ENCODE measurements at places on chromosomes 7 and 10.

GRCh38 chr7:35734001-35734483, 39.1 kb upstream of the HERPUD2 start:
- DNase-seq = no peak

DNA sequence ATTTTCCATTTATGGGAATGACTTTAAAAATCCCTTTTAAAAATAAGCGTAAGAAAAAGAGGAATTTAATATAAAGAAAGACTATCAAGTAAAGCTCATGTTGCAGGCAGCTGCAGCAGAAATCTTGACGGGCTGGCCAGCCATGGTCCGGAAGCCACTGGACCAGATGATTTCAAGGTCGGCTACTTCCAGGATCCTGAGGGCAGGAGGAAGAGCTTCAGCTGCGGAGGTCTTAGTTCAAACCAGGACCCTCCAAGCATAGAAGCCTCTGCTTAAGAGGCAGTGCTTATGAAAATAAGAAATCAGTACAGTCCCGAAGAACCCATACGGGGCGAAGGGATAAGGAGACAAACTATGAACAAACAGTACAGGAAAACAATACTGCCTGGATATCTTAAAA, 220.2 kb upstream of the CELF2 start:
- DNase-seq = no peak

DNA sequence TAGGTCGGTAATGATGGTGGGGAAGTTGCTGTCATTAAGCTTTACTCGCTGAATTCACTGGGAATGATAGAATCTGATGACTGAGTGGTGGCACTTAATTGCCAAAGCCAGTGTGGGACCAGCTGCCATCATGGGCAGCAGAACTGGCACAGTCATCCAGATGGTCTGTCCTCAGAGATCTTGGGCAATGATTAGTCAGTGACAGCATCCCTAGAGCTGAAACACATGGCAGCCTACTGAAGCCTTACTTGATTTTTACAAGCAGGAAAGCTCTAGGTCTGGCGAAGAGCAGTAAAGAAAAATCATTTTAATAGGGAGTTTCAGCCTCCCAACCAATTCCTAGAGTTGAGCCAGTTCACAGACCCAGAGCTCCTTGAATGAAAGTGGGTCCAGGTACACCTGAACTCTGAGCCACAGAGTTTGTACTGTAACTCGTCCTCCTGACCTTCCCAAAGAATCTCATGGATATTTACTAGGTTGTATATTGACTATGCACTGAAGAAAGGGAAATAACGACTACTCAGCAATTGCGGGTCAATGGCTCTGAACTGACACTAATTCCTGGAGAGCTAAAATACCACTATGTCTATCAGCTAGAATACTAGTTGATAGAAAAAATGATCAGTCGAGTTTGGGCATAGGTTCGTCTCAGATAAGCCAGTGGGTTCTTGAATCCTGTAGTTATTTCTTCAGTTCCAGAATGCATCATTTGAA, 4.4 kb upstream of the ASB13 start:
- DNase-seq = no peak

GRCh38 chr7:138092486-138093028, 16.3 kb downstream of the AKR1D1 start:
- peak; percentile 27 for DNase-seq

DNA sequence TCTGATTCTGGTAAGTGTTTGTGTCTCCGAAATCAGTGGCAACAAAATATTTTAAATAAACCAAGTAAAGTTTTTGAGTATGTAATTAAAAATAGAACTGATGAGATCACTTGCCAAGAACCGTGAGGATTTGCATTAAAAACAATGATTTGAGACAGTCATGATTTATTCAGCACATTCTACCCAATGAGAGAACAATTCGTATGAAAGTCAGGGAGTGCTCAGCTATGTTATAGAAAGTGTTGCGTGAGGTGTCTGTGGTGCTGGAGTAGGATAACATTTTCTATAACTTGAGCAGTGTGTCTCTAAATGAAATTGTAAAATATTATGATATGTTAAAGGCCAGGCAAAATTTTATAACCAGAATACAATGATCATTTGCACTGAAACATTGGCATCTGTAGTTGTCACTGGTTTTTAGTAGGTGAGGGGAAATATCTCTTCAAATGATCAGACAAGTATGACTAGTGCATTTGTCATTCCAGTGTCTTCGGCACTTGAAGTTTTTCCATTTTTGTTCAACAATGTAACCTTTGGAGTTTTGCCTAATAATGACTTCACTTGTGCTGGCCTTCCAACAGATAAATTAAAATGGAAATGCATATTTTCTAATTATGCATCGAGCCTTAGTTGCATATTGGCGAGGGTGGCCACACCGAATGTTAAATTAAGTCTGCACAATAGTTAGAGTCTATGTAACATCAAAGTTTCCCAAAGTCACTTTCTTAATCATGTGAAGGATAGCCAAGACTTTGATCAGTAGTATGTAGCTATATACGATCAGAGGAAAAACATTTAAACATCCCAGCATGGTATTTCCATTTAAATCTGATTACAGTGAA, 335.9 kb downstream of the GFRA1 start:
- no peak for DNase-seq

GRCh38 chr7:134694299-134694698, 47.6 kb downstream of the BPGM start:
- DNase-seq = no peak

DNA sequence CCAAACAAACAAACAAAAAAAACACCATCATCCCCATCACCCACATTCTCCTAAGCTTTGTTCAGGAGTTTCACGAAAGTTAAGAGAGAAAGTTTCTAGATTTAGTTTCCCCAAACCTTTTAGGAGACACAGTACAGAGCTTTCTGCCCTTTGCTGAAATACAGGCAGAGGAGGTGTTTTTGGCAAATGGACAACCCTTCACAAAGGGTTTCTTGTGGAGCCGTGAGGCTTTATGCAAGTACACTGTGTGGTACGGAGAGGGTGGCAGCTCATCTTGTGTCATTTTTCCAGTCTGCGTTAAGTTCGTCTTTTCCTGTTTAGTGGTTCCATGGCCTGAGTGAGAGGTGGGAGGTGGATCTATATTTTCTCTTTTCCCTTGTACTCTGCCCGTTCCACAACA, 215.5 kb upstream of the PRKCQ start:
- DNase-seq = no peak

- no peak for DNase-seq
These were observed 332.1 kb downstream of the PHTF2 start for GRCh38 chr7:78130446-78131215.

GRCh38 chr10:110181911-110182310, 25.5 kb upstream of the MXI1 start:
- DNase-seq = no peak

GRCh38 chr10:72333112-72334015, 21.4 kb downstream of the DNAJB12 start:
- no peak for DNase-seq

- DNase-seq = no peak
These were observed 41.4 kb upstream of the PNLIPRP3 start for GRCh38 chr10:116385994-116386809.

Data from NCI-H2081 treated with DMSO at 0.1 percent for 48 hours (cell line).